Thyroid gland (tissue), 4 donors: ENCODE measurements at places on chromosomes 12 and 14. TPM values are rescaled to one million over a fixed set of nuclear protein-coding genes. Genes with fewer than 3 reads are reported as not detected.

DNA sequence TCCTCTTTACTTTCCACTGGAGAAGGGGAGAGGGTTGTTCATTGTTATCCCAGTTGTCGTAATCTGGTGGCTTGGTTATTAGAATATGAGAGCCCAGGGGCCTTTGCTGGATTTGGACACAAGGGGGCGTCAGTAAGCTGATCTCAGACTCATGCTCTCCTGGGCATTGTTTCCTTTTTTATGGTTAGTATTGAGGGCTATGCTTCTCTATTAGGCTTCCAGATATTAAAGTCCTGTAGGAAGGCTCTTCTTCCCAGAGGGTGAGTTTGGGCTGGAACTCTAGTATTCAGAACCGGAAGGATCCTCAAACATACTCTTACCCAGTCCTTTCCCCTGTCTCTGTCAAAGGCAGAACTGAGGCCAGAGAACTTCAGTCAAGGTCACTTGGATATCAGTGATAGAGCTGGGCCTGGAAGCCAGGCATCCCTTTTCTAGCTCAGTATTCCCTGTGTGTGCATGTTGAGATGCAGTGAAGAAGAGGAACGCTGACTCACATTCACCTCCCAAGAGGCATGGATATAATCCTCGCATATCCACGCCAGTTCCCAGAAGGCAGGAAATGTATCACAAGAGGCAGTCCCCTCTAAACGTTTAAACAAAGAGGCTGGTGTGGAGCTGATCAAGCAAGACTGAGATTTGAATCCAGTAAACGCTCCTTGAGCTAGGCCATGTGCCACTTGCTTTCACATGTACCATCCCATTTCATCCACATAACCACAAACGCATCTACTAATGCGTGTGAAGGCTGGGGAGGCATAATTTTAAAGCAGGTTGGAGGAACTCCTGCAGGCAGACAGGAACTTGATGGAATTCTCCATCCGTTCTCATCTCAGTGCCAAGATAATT lies 41.6 kb downstream of the UBE3B start:
- DNase-seq, result peak; percentile 71

- DNase-seq, result no peak
Observed at GRCh38 chr14:89212386-89213235, 204.4 kb downstream of the FOXN3 start.

DNA sequence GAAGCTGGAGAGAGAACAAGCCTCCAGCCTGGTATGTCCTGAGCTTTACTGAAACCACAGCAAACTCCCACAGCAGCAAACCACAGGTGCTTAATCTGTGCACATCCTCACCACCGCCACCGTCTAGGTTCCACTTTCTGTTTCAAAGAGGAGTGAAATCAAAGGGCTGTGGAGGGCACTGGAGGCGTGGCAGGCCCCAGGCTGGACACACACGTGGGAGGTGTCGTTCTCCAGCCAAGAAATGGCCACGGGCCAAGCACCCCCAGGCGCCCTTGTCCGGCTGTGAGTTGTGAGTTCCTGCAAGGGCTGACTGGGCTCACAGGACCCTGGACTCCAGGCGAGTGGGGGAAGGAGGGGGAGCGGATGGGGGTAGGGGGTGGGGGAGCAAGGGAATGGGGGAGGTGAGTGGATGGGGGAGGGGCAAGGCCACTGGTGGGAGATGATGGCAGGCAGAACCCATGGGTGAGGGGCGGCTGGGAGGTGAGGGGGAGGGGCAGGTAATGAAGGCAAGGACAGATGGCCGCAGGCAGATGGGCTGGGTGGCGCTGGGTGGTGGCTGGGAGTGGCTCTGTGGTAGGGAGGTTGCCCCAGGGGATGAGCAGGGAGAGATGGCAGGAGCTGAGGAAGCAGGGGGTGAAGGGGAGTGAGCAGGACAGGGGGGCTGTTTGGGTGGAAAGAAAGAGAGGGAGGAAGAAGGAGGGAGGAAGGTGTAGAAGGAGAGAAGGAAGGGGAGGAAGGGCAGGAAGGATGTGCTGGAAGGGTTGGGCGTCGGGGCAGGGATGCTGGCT lies 86.7 kb downstream of the NCOR2 start:
- peak; percentile 94 for DNase-seq

- no peak for DNase-seq
Observed at GRCh38 chr14:37590428-37591139, 4.5 kb downstream of the FOXA1 start.

- no peak for DNase-seq
Observed at GRCh38 chr14:26867171-26867757, 269.4 kb upstream of the NOVA1 start.

KRT5 gene
- total RNA-seq, result not detected
